Tibial nerve (tissue), 4 donors: ENCODE measurements at places on chromosomes 7 and 10.

GRCh38 chr10:46536781-46537180 lies 19.7 kb downstream of the GPRIN2 start:
- DNase-seq: no peak

GRCh38 chr10:22652988-22653481 lies 61.3 kb downstream of the PIP4K2A start:
- no peak for DNase-seq

GRCh38 chr7:17725821-17726220 lies 214.5 kb downstream of the SNX13 start:
- no peak for DNase-seq

- DNase-seq: peak; percentile 28
Observed at GRCh38 chr7:25545124-25546008, 317.1 kb upstream of the NPVF start.

- DNase-seq: no peak
Observed at GRCh38 chr7:99254390-99254789, 18.2 kb upstream of the MYH16 start.

- DNase-seq: no peak
Observed at GRCh38 chr7:90025771-90026170, 128.5 kb upstream of the STEAP1 start.

DNA sequence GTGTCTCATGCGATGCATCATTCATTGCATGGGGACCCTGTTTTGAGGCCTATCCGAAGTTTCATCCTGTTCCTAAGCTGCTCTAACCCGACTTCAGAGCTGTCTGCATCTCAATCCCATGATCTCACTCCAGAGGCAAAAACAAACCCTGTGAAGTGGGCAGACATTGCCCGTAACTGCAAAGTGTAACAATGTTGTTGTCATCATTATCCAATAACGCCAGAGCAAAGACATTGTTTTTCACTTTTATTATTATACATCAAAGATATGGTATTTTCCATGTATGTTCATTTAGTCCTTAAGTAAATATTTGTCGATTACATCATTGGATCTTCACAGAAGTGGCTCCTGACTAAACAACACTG lies 246.7 kb downstream of the KLF6 start:
- no peak for DNase-seq

DNA sequence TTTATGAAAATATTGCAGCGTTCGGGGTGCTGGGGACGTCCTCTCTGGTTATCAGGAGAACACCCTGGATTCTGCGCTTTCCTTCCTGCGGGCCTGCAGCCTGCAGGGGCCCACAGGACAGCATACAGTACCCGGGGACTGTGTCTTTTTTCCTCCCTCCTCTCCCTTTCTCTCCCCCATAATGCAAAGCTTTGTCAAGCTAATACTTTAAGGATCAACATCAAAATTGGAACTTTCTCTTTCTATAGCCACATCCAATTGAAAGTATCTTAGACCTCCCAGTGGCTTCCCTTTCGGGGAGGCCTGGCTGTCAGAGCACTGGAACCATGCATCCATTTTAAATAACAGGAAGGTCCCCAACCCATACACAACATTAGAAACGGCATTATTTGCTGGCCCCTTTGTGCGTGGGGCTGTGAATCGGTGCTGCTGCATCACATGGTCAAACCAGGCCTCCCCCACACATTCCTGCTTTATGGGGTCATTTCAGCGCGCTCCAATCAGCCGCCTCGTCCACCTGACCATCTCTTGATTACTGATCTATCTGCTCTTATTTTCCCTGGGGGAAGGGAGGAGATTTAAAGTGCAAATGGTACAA lies 505.1 kb downstream of the DNAJB6 start:
- no peak for DNase-seq

DNA sequence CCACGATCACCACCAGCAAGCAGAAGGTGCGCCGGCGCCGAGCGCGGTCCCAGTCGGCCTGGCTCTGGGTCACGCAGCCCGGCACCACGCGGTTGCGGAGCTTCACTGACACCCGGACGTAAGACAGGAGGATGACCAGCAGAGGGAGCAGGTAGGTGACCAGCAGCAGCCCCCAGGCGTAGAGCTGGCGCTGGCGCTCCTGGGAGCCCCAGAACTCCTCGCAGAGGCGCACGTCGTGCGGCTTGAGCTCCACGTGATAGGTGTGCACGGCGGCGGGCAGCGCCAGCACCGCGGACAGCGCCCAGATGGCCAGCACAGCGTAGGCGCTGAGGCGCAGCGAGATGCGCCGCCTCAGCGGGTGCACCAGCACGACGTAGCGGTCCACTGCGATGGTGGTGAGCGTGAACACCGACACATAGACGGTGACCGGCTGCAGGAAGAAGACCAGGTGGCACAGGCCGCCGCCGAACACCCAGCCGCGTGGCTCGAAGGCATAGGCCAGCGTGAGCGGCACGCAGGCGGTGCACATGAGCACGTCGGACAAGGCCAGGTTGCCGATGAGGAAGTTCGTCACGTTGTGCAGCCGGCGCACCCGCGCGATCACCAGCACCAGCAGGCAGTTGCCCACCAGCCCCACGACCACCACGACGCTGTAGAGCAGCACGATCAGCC lies 920 bp downstream of the PRLHR start:
- no peak for DNase-seq

GRCh38 chr10:51297438-51297837 lies 223.2 kb downstream of the PRKG1 start:
- no peak for DNase-seq

DNA sequence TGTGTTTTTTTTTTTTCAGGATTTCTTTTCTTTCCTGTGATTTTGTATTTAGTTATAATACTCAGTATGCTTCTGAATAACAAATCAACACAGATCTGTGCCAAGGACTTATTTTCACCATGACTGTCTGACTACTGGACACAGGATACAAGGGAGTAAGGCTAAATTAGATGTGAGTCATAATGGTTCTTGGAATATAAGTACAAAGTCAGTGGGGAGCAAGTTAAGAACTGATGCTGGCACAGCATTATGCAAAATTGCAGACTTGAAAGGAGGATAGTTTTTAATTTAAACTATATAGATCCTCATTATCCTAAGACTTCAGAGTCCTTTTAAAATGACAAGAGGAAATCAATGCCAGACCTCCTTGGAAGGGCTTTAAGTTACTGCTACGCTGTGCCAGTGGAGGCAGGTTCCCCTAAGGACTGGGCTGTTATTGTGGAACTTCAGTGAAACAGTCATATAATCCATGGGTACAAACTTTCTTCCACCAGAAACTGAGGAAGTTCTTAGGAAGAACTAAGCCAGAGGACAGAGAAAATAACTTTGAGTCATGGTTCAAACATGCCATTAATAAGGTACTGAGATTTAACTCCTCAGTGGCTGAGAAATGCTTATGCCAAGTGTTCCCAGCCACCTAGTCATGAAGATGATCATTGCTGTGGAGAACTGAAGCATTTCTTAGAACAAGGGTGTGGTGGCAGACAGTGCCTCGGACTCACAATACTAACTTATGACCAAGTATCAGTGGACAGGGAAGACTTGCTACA lies 531.2 kb downstream of the HTR7 start:
- no peak for DNase-seq

GRCh38 chr7:92680442-92680841 lies 90.3 kb upstream of the FAM133B start:
- DNase-seq: no peak

- DNase-seq: no peak
Observed at GRCh38 chr10:48652344-48652743, 32.3 kb upstream of the WDFY4 start.

DNA sequence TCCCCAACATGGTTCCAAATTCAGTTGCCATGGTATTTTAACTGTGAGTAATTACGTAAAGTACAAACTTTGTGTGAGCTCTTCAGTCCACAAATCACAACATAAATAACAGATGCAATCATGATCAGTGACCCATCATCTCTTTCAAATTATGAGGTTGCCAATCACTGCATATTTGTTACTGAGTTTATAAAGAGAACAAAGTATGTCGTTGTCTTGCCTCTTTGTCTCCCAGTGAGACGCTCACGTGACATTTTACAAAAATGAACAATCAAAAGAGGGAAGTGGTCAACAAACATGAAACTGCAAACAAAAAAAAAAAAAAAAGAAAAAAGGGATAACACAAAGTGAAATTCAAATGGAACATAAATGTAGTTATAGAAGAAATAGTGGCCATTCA lies 122.7 kb upstream of the PDSS1 start:
- DNase-seq: no peak

GRCh38 chr10:43980313-43980712 lies 331.6 kb upstream of the ZNF32 start:
- DNase-seq: no peak

- no peak for DNase-seq
Observed at GRCh38 chr7:24705461-24705954, 51.8 kb downstream of the GSDME start.

DNA sequence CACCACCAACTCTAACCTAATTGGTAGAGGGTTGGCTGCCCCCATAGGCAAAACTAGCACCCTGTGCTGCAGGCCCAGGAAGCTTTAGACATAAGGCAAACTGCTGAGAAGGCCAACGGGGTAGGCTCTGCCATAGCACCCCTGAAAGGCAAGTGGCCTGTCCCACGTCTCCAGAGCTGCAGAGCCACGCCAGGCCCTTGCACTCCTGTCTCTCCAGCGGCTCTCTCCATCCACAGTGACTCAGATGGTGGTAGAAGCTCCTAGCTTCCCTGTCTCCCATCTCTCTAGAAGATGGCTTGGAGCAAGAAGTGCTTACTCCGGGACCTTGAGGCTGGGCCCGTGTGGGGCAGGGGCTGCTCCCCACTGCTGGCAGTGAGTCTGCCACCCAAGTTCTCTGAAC lies 310.6 kb upstream of the ZMIZ1 start:
- DNase-seq: no peak

GRCh38 chr7:142542942-142543341 lies 206.3 kb upstream of the PRSS1 start:
- DNase-seq: no peak

GRCh38 chr10:49550563-49550962 lies 11.6 kb upstream of the ERCC6 start:
- no peak for DNase-seq

DNA sequence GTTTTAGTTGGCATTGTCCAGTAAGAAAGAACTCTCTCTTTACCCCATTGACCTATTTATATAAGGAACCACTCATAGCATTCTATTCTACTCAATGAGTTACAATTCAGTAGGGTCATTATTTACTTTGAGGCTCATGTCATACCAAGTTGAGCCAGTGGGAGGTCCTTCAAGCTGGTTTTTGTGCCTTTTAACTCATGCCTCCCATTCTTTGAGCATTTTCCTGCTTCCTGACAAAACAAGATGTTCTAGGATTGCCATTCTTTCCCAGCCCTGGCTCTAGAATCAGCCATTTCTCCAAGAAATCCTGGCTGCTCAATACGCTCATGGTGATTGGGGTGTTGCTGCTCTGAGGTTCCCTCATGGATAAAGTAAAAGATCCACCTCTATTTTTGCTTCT lies 250.1 kb downstream of the ABCA13 start:
- no peak for DNase-seq

DNA sequence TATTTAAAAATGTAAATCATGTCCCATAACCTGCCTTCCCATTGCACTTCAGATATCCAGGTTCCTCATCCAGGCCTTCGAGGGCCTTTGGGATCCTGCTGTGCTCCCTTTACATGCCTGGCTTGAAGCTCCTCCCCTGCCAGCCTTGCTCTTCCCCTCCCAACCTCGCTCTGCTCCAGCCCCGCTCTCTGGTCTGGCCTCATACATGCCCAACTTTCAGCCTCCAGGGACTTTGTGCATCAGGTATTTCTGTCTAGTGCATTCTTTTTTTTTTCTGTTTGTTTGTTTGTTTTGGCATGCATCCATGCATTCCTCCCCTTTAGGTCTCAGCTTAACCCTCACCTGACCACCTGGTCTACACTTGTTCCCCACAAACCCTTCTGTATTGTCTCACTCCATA lies 160.3 kb downstream of the SNX10 start:
- no peak for DNase-seq

- DNase-seq: no peak
Observed at GRCh38 chr7:42774436-42774835, 137.4 kb downstream of the C7orf25 start.

GRCh38 chr7:150975536-150976319 lies 2.4 kb downstream of the KCNH2 start:
- DNase-seq: no peak

DNA sequence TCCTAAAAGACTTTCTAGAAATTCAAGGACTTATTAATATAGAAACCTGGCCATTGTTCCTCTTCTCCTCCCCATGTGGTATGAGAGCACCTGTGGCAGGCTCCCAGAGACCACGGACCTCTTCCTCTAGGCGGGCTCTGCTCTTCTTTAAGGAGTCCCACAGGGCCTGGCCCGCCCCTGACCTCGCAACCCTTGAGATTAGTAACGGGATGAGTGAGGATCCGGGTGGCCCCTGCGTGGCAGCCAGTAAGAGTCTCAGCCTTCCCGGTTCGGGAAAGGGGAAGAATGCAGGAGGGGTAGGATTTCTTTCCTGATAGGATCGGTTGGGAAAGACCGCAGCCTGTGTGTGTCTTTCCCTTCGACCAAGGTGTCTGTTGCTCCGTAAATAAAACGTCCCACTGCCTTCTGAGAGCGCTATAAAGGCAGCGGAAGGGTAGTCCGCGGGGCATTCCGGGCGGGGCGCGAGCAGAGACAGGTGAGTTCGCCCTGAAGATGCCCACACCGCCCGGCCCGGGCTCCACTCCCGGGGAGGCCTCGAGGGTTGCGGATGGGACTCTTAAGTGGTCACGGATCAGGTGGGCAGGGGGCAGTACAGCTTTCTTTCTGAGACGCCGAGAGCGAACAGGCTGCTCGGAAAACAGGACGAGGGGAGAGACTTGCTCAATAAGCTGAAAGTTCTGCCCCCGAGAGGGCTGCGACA lies at the start of gene SLC26A4:
Gene SLC26A4 (plus strand): TSS at position 448 of the 700 bp plus-strand sequence. CDS start 814 bp downstream, outside the sequence.
- no peak for DNase-seq

DNA sequence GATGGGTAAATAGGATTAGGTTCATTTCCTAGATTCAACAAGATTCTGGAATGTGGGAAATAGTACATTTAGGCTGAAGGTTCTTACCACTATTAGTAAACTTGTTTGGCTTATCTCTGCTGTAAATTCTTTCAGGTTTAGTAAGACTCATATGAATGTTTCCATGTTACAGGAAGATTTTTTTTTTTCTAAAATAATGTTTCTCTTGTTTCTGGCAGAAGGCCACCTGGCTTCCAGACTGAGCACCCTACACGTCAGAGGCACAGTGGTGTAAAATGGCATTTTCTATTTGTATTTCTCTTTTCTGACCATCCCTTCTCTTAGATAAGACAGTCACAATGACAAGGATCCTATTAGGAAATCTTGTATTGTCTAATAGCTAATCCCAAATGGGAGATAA lies 22.7 kb upstream of the AASS start:
- DNase-seq: no peak

GRCh38 chr7:135773464-135773863 lies 24.9 kb upstream of the FAM180A start:
- no peak for DNase-seq

DNA sequence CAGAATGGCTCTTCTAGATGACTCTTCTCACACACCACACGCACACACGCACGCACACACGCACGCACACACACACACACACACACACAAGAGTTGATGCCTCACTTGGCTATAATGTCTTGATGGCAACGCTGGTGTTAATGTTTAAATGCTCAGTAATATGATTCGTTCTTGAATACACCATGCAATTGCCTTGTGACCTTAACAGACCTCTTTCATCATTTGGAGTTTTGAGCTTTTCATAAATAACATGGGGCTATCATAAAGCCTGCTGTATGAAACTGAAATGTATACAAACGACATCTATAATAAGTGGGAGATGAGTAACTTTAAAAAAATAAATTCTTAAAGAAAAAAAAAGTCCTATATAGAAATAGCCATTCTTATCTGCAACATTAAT lies 8.2 kb downstream of the JCAD start:
- no peak for DNase-seq

- no peak for DNase-seq
Observed at GRCh38 chr10:100129424-100129823, 47.8 kb upstream of the CPN1 start.
